Uterine smooth muscle cell (primary cell): ENCODE measurements at places on chromosomes 1 and 21. TPM values are rescaled to one million over a fixed set of nuclear protein-coding genes. Genes with fewer than 3 reads are reported as not detected.

The MYOG gene
- total RNA-seq = not detected in 2 replicates

The GABPB2 gene
- 15.6 and 18.4 TPM in 2 replicates for total RNA-seq

The SH2D5 gene
- 23.7 and 29.5 TPM in 2 replicates for total RNA-seq

The ZZZ3 gene
- total RNA-seq = 98.3 and 108 TPM in 2 replicates

The INSRR gene
- under 0.01 TPM in 1 of 2 replicates, not detected in the other for total RNA-seq

The AMY1C gene
- total RNA-seq = not detected in 2 replicates

The TLR5 gene
- under 0.01 TPM in 1 of 2 replicates, not detected in the other for total RNA-seq

The C1orf141 gene
- not detected in 2 replicates for total RNA-seq

The PTP4A2 gene
- 366 and 386 TPM in 2 replicates for total RNA-seq

The ENAH gene
- 61.8 and 72.2 TPM in 2 replicates for total RNA-seq

The CYP4X1 gene
- total RNA-seq = not detected in 2 replicates

The HLCS gene
- total RNA-seq = 35.7 and 48.7 TPM in 2 replicates

The SON gene
- 139 and 176 TPM in 2 replicates for total RNA-seq

The TENT5C gene
- total RNA-seq = 1.5 and 2.5 TPM in 2 replicates

The ADORA1 gene
- total RNA-seq = 4.1 and 7.5 TPM in 2 replicates

The PLEKHN1 gene
- total RNA-seq = 0.75 and 0.77 TPM in 2 replicates

The DMBX1 gene
- not detected in 2 replicates for total RNA-seq

The ZNF670 gene
- 3.7 and 3.9 TPM in 2 replicates for total RNA-seq
